ENCODE measurements at places on chromosomes 12 and 14.

- DNase-seq = peak; percentile 12
Measured at GRCh38 chr14:21902561-21903181, 229.1 kb upstream of the OR4E1 start.

DNA sequence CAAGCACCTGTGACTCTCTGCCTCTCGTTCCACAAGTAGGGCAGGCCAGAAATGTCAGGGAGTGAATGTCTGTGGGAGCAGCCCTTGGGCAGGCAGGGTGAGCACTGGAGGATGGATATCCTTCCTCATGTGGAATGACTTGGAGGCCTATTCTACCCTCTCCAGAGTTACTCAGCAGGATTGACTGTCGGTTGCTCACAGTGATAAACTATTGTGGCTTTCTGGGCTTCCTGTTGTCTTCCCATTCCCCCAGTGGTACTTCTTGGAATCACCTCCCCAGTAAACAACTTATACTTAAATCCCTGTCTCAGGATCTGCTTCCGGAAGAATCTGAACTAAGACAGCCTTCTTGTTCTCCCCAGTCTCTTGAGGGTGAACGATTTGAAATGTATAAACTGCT lies 79.6 kb upstream of the MANSC4 start:
- DNase-seq = no peak

GRCh38 chr14:22320362-22320750 lies 268.7 kb downstream of the DAD1 start:
- no peak for DNase-seq

DNA sequence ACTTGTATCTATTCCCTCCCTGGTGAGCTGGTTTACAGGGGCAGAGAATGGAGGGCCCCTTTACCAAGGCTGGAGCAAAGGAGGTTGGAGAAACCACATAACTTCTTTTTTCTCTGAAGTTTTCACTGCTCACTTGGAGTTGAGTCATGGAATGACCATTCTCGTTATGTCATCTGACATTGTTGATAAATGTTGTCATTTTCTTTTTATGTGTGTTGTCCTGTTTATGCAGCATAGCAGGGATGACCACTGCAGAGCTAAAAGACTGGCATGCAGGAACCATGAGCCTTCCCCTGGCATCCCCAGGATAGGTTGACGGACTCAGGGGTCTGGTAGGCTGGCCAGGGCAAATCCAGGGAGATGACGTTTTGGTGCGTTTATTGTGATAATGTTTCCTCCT lies 256.8 kb upstream of the DDHD1 start:
- DNase-seq = no peak

DNA sequence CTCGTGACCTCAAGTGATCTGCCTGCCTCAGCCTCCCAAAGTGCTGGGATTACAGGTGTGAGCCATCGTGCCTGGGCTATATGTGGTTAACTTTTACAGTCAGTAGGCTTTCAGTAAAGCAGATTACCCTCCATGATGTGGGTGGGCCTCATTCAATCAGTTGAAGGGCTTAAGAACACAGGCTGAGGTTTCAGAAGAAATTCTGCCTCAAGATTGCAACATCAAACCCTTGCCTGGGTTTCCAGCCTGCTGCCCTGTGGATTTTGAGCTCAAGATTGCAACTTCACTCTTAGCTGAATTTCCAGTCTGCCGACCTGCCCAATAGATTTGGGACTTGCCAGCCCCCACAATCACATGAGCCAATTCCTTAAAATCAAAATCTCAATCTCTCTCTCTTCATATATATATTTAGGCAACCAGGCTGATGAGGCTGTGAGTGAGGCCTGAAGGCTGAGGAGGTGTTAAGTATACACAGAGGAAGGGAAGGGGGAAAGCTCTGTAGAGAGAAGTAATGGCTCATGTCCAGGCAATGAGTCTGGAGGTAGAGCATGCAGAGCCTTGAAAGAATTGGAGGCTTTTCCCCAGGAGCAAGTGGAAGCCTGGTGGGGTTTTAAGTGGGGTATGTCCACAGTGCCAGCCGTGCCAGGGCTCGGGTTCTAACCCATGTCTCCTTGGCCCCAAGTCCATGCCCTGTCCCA lies 33.3 kb upstream of the ACTN1 start:
- no peak for DNase-seq

GRCh38 chr12:47231456-47231855 lies 151.7 kb upstream of the AMIGO2 start:
- no peak for DNase-seq
